ENCODE measurements at places on chromosomes 6 and 20.

DNA sequence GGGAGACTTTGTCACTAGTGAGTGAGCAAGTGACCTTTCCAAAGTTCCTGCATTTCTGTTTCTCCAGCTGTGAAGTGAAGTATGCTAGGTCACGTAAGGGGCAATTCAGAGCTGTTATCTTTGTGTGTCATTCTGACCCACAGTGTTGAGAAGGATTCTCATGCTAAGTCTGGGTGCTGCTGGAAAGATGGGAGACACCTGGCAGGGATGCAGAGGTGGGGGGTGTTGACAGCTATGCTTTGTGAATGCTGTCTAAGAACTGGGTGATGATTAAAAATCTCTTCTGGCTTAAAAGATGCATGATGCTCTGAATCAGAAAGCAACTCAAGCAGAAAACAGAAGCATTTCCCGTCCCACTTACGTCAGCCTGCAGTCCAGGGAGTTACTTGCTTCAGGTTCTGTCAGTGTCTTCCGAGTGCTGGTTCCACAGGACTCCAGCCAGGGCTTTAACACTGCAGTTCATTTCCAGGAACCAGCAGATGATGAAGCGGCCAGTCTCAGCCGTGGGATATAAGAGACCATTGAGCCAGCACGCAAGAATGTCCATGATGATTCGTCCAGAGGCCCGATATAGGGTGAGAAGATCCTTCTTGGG lies 30.9 kb upstream of the ASXL1 start:
- no peak for DNase-seq

DNA sequence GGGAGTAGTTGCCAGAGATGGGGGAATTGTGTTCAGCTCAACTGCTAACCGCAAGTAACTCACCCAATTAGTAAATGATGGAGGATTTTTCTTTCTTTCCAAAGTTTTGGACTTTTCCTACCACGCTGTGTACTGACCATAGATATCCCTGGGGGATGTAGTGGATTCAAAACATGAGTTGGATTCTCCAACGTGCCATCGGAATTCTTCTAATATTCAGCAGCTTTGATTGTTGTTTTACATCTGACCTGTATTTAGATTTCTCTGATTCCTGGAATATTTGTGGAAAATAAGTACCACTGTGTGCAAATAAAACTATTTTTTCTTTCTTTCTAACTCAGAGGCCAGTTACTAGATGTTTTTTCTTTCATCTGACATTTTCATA lies 1.1 kb downstream of the CCDC170 start:
- no peak for DNase-seq

DNA sequence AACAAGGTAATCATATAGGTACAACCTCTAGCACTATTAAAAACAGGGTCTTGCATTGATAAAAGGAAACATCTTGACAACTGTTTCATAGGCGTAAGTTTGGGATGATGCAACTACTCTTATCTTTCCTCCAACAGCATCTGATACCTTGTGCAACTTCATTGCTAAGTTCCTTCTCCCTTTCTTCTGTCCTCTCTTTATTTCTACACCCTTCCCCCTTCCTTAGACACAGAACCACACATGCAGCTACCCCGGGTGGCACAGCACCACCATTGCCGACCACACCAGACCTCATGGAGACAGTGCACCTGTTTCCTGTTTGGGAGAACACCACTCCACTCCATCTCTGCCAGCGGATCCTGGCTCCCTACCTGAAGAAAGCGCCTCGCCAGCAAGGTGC lies 14.4 kb downstream of the MYB start:
- DNase-seq = no peak

DNA sequence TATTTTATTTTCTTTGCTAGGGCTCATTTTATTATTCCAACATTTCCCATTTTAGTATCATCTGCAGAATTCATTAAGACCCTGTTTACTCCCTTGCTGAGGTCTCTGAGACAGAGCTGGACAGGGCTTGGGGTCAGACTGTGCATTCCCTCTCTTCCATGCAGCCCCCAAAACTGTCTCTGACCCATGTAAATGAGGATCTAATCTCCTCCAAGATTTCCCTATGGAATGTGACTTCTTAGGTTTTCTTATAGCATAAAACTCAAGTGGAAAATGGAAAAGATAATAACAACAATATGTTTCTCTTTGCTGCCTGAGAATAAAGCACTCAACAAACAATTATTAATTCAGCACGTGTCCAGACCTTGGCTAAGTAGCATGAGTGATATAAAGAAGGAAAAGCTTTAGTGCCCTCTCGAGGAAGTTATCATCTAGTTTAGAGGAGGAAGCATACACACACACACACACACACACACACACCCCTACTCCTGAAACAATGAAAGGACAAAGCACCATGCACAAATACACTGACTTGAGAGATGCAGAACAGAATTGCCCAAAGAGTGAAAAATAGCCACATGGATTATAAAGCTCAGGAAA lies 815.5 kb downstream of the BCKDHB start:
- DNase-seq = no peak

DNA sequence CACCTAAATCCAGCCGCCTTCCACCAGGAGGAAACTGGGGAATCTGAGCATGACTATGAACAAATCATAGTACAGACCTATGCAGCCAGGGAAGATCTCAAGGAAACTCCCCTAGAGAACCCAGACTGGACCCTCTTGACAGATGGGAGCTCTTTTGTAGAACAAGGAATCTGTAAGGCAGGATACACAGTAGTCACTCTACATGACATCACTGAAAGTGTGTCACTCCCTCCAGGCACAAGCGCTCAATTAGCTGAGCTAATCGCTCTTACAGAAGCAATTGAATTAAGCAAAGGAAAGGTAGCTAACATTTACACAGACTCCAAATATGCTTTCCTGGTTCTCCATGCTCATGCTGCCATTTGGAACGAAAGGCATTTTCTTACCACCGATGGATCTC lies 36.8 kb downstream of the PLN start:
- no peak for DNase-seq

GRCh38 chr6:67680297-67680932 lies 954.7 kb upstream of the ADGRB3 start:
- DNase-seq = no peak

DNA sequence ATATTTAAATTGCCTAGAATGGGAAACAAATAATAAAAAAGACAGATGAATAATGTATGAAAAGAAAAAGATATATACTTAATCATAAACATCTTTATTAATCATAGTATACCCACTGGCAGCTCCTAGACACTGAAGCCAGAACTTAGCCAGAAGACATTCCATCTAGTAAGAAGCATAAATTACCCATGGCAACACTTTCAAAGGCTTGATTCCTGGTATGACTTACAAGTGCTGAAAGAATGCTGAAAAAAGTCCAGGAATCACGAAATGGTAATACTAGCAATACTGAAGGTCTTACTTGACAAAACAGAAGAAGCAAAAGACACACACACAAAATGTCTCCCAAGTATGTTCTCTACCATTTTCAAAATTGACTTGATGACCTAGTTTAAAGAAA lies 38.0 kb downstream of the RWDD2A start:
- no peak for DNase-seq

- DNase-seq = no peak
Measured at GRCh38 chr20:51042657-51043247, 19.8 kb upstream of the KCNG1 start.

GRCh38 chr20:45087814-45088213 lies 13.1 kb downstream of the KCNS1 start:
- DNase-seq = no peak

DNA sequence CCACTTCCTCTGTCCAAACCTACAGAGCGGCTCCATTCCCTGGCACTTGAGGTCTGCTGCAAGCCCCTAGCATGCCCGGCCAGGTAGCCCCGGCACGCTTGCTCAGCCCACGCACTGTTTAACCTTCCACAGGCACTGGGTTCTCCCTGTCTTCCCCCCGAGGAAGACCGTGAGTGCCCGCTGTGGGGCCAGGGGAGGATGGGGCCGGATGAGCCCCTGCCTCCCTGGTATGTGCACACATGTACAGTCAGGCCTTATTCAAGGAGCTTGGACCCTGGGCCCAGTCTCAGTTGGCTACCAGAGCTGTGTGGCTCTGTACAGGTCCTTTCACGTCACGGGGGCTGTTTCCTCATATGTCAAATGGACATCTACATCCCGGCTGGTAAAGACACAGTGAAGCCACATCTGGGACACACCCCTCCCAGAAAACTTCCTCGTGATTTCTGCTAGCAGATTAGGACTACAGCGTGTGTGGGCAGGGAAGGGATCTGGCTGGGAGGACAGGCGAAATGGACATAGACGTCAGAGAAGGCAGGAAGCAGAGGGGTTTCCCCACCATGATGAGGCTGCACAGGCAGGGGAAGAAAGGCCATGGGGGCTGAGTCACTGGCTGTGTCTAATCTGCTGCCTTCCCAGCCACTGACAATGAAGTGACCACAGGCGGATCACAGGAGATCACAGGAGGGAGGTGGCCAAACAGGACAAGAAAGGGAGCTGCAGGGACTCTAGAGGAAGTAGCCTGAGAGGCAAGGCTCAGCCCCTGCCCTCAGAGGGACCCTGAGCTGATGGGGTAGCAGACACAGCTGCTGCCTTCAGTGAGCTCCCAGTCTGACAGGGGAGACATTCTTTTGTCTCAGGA lies 62.9 kb downstream of the MRPL14 start:
- no peak for DNase-seq

DNA sequence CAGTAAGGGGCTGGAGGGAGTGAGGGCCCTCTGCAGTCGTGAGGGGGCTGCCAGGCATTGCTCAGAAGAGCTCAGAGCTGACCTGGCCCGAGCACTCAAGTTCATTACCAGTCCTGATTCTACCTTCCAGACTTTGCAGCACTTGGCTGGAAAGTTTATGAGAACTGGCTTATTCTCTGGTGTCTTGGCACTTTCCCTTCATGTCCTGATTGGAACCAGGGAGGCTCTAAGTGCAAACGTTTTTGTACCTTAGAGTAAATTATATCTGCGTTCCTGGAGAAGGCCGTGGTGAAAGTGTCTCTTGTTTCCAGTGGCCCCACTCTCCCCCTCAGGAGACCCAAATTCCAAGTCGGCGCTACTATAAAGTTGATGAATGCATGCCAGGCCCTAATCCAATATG lies 402.3 kb downstream of the CDC5L start:
- DNase-seq = no peak

DNA sequence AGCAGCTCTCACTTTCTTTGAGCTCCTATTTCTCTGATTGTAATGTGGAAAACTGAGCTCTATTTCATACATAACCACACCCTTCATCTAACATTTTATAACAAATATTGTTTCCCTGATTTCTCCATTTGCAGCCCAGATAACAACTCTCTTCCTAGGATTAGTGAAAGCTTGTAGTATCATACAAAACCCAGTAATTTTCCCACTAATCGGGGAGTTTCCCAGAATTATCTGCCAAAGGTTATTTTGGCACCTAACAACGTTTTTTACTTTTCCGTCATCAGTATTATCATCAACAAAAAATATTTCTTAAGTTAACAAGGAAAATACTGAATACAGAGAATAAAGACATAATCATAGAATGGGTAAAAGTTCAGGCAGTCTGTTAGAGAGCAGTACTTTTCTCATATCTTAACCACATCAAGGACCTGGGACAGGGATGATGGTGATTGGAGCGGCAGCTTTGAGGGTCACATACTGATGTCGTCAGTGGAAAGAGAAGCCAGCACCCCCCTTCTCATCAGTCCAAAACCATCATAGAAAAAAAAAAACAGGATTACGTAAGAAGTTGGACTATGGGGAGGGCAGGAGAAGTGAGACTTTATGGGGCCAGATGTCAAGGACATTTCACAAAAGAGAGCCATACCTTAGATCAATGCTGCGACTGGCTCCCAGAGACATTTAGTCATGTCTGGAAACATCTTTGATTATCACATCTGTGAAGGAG lies 166.1 kb upstream of the TNFAIP3 start:
- DNase-seq = no peak

Measured in right lung (tissue), 10 donors.